OCI-M1 (cell line): ENCODE measurements at places on chromosomes 5 and 9.

- DNase-seq = peak; percentile 17
These were observed 13.1 kb upstream of the FOXI1 start for GRCh38 chr5:170092455-170093101.

GRCh38 chr9:34085581-34086500 is 37.2 kb upstream of the UBAP2 start:
- DNase-seq = no peak

DNA sequence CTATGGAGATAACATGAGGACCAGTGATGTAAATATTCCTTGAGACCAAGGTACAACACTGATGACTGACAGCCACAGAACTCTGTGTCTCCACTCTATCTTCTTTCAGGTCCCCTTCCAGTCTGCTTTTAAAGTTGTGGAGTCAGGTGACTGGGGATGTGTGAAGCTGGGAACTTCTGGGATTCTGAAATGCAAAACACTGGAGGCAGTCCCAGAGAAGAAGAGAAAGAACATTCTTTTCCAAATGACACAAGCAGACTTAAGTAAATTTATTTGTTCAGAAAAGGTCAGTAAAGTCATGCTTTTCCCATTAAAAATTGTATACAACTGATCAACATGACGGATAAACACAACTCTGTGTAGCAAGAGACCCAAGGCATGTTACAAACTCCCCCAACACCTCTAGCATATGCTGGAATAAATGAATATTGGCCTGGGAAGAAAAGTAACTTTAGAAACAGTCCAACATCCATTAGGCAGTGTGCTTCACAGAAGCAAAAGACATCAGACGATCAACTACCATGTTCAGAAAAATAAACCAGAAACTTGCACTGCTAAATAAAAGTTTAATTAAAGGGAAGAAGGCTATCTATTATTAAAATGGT is 92.4 kb upstream of the IFNK start:
- DNase-seq = no peak

DNA sequence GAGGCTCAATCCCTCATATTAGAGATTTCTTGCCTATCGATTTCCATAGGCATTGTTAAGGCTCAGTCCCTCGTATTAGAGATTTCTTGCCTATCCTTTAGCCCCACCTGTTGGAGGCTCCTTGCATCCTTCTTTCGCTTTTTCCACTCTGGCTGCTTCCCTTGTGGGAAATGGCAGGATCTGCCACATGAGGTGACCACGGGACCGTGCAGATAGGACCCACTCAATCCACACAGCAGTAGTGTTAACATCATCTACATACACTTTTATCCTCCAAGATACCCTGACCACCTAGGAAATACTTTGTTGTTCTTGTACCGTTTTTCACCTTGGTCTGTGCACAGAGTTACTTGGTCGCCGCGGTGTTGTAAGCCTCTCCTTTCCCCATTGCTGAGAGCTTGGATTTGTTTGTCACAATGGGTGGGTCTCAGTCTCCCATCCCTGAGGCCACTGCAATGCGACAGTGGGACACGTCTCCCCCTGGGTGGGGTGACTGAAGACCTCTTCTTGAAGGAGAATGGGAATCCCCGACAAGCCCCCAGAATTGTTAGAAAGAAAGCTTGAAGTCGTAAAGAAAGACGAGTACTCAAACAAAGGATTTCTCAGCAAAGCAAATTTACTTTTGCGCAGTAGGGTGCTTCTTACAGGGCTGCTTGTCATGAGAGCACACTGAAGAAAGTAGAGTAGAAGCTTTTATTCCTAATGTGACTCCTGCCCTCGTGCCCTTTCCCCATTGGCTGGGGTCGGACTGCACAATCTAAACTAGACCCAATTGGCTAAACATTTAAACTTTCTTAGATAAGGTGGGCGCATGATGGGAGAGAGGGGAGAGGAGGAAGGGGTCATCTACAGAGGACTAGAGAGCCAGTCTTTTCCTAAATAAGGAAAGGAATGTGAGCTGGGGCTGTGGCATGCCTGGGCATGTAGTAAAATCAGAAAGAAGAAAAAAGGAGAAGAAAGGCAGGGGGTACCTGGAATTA is 19.8 kb downstream of the IFT74 start:
- peak; percentile 53 for DNase-seq

GRCh38 chr5:146048994-146049703 is 56.2 kb downstream of the PLAC8L1 start:
- DNase-seq = peak; percentile 74

- peak; percentile 89 for DNase-seq
These were observed 1200.2 kb upstream of the CDH6 start for GRCh38 chr5:29993286-29993685.

GRCh38 chr9:2120926-2121689 is 106.0 kb downstream of the SMARCA2 start:
- no peak for DNase-seq

DNA sequence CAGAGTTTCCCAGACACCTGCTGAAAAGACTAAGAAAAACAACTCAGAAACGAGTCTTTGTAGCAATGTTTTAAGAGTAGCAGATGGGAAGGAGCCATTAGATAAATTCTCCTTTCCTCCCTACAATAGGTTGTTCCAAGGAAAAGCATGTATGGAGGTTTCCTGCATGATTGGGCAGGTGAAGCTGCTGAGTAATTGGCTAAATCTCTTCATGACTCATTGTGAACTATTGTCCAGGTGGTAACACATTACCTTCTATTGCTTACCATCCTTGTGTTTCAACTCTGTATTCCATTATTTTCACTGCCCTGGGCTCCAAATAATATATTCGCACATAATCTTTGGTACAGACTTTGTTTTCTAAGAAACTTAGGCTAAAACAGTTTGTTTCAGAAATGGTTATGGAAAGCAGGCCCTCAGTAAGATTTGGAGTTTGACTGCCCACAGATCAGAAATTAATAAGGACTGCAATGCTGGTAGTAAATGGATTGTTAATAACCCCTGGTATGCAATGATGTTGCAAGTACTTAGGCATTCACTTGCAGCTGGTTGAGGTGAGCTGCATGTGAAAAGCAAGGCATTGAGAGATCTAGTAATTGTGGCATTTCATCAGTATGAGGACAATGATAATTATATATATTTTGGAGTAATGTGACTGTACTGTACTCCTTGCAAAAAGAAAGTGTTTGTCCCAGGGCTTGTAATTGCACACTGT is 281.4 kb upstream of the VLDLR start:
- no peak for DNase-seq

GRCh38 chr5:33423018-33423630 is 17.6 kb upstream of the TARS1 start:
- DNase-seq = peak; percentile 59

GRCh38 chr5:108953940-108954339 is 206.2 kb downstream of the FER start:
- DNase-seq = peak; percentile 76

DNA sequence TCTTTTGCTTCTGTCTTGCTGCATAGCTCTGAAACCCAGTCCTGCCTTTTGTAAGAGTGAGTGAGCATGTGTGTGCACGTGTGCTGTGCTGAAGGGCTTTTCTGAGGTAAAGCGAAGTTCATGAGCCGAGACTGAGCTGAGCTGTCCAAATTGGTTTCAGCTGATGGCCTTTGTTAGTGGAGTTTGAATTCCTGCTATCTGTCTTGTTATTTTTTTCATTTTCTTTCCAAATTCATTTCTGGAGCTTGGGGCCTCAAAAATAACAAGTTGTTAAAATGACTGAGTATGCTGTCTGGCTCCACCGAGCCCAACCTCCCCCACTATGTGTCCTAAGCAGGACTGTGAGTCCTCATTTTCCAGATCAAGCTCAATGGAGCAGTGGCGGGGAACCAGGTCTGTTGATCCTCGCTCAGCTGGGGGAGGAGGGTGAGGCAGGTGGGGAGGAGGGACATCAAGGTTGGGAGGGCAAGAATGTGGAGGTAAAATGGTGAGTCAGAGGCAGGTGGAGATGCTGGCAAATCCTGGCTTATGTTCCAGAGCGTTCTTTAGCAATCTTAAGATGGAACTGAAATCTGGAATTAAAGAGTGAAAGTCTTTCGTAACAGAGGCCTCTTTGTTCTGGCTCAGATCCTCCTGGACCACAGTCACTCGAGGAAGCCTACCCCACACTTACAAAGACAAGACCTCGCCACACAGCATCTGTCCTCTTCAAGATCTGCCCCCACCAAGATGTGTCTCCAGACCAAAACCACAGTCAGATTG is 63.9 kb downstream of the SREK1 start:
- DNase-seq = no peak

DNA sequence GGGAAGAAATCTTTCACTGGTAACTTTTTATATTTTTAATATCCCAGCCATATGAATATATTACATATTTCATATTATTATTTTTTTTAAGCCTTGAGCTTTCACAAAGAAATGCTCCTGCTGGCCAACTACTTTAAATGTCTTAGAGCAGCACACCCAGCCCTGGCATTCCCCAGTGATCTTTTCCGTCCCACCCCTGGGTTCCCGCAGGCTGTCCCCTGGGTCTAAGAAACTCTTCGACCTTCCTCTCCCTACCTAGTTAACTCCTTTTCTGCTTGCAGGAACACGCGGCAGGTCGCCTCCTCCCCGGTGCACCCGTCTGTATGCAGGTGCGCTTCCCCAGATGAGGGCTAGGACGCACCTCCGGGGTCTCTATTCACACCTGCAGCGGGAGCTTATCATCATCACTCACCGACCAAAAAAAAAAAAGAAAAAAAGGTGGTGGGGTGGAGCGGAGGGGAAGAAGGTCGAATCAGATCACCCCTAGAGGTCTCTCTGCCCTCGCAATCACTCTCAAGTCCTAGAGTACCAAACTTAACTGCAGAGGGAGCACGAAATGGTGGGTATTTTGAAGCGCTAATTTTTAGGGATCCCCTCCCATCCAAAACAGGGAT is 696 bp downstream of the ZFP62 start:
- DNase-seq = peak; percentile 79

DNA sequence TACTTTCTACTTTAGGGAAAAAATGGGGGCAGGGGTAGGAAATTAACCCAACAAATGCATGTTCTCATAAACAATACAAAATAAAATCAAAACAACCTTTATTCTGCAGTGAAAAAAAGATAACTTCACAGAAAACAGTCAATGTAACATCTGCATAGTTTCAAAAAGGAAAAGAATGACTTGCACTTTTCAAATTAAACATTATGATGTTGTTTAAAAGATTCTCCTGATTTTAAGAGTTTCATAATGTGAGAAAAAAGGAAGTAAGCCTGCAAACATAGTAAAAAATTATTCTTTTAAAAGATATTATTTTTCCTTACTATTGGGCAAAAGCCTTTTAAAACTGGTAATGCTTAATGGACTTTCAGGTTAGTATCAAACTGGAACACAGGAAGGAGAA is 7.6 kb downstream of the C9orf72 start:
- peak; percentile 16 for DNase-seq

- DNase-seq = no peak
These were observed 26.1 kb upstream of the FCN1 start for GRCh38 chr9:134943836-134944235.

GRCh38 chr9:120983259-120983837 is 56.8 kb upstream of the TRAF1 start:
- DNase-seq = no peak

- no peak for DNase-seq
These were observed 110.7 kb upstream of the FST start for GRCh38 chr5:53369681-53370080.

- DNase-seq = no peak
These were observed 101.1 kb downstream of the TMEM174 start for GRCh38 chr5:73274121-73274520.

GRCh38 chr5:91777671-91778070 is 394.6 kb upstream of the ARRDC3 start:
- peak; percentile 12 for DNase-seq

GRCh38 chr5:170479484-170479883 is 24.3 kb upstream of the KCNIP1 start:
- DNase-seq = peak; percentile 9

- DNase-seq = no peak
These were observed 320.2 kb downstream of the FAM170A start for GRCh38 chr5:119949426-119949999.

GRCh38 chr5:151925340-151925739 is 689 bp upstream of the GLRA1 start:
- no peak for DNase-seq

DNA sequence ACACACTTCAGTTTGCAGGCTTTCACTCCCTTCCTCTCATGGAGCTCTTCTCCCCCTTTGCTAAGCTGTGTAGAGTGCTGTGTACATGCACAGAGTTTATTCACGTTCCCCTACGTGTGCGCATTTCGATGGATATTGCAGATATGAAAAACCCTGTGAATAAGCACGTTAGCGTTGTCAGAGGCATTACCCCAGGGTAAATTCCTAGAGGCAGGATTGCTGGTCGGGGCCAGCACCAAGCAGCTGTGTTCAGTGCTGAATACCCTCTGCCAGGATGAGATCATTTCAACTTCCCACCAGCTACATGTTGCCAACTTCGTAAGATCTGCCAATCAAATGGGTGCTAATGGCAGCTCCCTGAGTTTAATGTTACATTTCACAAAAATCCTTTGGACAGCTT is 172.3 kb upstream of the PPP1R26 start:
- no peak for DNase-seq

DNA sequence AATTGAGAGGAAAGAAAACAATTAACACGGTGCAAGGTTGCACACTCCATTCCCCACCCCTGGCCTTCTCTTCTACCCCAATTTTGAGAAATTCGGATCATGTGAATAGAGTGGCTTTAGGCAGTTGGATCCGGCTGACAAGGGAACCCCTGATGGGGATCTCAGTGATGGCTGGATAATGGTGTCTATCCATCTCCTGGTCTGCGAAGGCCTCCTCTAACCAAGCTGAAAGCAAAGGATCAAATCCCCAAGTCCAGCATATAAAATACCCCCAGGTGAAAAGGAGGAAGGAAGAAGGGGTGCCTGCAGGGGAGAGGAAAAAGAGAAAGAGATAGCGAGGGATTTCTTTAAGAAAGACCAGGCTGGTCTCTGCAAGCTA is 16.0 kb downstream of the NR2F1 start:
- DNase-seq = no peak

GRCh38 chr9:749716-750115 is 91.8 kb upstream of the DMRT1 start:
- no peak for DNase-seq
